ENCODE measurements at places on chromosomes 13 and 19. TPM values are rescaled to one million over a fixed set of nuclear protein-coding genes. Genes with fewer than 3 reads are reported as not detected.

GRCh38 chr13:113728571-113729054, 30.4 kb upstream of the TMEM255B start:
- peak; percentile 49 for DNase-seq

DNA sequence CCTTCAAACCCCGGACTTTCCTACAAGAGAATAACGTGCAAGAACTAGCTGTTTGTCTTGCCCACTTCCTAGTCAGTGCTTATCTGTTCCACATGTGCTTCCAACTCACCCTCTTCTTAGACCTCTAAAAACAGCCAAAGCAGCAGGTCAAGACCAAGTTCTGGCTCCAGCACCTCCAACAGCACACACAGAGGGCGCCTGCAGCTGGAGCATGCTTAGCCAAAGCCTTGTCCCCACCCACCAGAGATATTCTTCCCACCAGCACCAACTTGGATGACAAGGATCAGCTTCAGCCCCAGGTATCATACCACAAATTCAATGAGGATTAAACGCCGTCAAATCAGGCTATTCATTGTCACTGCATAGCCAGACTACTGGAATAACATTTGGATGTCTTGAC, 17.9 kb downstream of the RCBTB1 start:
- DNase-seq: no peak

Gene SGTA
- polyA plus RNA-seq: 30.6 TPM

Gene UBE2L5
- not detected for polyA plus RNA-seq

Gene EPSTI1
- 2.7 TPM for polyA plus RNA-seq

DNA sequence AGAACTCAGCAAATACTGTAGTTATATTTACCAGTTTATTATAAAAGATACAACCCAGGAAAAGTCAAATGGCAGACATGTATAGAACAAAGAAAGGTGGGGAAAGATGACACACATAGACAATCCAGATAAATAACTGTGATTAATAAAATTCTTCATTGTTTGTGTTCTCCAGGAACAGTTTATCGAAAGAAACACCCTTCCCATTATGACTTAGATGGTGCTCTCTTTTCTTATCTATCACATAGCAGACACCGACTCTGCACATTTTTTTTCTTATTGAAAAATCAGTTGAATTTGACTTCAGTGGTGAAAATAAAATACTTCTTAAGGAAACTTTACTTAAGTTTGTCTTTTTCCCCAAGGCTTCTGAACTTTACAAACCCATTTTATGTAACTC, 6.2 kb downstream of the ZNF708 start:
- no peak for DNase-seq

GRCh38 chr19:33187183-33187540, 7.0 kb upstream of the LRP3 start:
- peak; percentile 69 for DNase-seq

- DNase-seq: no peak
Observed at GRCh38 chr19:11384778-11385129, 640 bp upstream of the EPOR start.

Gene NLRP12
- polyA plus RNA-seq: 1.3 TPM

Gene PSG1
- not detected for polyA plus RNA-seq

DNA sequence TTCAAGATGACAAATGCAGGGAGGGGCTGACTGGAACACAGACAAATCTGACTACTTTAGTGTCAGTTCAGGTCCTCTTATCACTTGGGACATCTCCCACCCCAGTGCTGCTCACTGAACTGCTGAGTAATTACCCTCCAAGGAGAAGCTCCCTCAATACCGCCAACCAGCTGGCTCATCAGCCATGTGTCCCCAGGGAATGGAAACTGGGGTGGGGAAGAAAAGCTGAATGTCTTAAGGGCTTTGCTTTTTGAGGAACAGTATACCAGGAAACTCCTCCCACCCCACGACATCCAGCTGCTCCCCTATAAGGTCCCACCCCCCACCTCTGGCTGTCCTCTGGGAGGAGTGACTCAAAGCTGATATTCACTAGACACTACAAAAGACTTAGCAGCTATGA, 2.0 kb downstream of the ZNF823 start:
- DNase-seq: peak; percentile 76

- DNase-seq: no peak
Observed at GRCh38 chr13:46341112-46341711, 45.8 kb downstream of the RUBCNL start.

- no peak for DNase-seq
Observed at GRCh38 chr13:48892053-48892687, 83.5 kb upstream of the FNDC3A start.

Gene NECTIN2
- 49.5 TPM for polyA plus RNA-seq

DNA sequence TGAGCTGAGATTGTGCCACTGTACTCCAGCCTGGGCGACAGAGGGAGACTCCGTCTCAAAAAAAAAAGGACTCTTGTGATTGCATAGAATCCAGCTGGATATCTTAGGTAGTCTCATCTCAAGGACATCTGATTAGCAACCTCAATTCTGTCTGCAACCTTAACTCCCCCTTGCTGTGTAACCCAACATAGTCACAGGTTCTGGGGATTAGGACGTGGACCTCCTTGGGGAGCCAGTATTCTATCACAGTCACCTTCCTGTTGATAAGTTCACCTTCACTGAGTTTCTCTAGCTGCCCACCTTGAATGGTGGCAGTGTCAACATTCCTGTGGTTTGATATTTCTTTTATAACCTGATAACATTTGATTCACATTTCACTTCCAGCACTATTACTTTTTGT, 27.2 kb downstream of the GPR18 start:
- DNase-seq: no peak

DNA sequence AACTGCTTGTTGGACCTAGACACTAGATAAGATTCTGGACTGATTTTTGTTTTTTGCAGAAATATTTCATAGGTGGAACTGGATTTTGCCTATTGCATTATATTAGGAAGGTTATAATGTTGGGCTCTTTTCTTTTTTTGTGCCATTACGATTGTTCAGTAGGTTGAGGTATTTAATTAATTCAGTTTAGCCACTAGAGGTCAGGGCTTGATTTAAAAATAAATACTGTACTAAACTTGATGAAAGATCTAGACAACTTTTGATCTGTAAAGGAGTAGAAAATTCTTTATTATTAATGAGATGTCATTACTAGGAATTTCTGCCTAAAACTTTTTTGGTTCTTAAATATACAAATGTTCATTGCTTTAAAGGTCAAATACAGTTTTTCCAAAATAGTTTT, 15.2 kb upstream of the SUPT20H start:
- no peak for DNase-seq

GRCh38 chr19:4972509-4973230, 3.8 kb downstream of the KDM4B start:
- DNase-seq: no peak

- DNase-seq: no peak
Observed at GRCh38 chr19:15919243-15919642, 15.1 kb downstream of the CYP4F11 start.

GRCh38 chr13:28761586-28761985, 42.8 kb upstream of the SLC46A3 start:
- DNase-seq: no peak

Gene ZNF549
- 1.1 TPM for polyA plus RNA-seq

Gene PGLYRP1
- 1.9 TPM for polyA plus RNA-seq

DNA sequence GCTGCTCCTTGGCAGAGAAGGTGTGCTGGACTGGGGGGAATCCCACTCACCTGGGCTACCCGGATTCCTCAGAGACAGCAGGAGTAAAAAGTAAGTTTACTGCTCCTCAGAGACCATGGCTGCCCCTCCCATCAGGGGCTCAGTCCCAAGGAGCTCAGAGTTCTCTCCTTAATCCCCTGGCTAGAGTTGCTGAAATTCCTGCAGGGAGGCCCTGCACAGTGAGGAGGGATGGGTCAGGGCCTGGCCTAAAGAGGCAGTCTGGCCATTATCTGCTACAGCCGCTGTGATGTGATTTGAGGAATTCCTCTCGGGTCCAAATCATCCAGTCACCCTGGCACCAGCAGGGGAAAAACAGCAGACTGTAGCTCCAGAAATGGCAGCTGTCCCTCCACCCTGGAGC, 502.5 kb downstream of the PCDH17 start:
- DNase-seq: no peak

DNA sequence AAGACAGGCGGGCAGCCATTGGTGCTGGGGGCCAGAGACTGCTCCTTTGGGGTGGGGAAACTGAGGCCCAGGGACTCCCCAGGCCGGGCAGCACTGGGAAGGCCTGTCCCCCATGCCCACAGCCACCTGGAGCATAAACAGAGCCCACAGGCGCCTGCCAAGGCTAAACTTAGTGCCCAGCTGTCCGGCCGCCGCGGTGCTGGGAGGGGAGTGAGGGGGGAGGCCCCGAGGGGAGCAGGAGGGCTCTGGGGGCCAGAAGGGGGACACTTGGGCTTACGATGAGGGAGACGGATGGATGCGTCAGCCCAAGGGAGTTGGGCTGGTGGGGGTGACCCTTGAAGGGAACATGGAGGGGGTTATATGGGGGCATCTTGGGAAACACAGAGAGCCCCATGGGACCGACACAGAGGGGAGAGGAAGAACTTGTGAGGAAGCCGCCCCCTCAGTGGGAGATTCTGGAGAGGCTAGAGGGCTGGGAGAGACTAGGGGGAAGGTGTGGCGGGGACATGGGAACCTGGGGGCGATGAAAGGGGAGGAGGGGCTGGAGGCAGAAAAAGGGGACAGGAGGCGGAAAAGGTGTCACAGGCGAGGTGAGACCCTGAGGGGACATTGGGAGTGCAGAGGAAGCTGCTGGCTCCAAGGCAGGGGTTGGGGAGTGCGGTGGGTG, 2.2 kb downstream of the CERS1 start:
- no peak for DNase-seq

- DNase-seq: no peak
Observed at GRCh38 chr13:72823081-72823480, 41.1 kb downstream of the PIBF1 start.

DNA sequence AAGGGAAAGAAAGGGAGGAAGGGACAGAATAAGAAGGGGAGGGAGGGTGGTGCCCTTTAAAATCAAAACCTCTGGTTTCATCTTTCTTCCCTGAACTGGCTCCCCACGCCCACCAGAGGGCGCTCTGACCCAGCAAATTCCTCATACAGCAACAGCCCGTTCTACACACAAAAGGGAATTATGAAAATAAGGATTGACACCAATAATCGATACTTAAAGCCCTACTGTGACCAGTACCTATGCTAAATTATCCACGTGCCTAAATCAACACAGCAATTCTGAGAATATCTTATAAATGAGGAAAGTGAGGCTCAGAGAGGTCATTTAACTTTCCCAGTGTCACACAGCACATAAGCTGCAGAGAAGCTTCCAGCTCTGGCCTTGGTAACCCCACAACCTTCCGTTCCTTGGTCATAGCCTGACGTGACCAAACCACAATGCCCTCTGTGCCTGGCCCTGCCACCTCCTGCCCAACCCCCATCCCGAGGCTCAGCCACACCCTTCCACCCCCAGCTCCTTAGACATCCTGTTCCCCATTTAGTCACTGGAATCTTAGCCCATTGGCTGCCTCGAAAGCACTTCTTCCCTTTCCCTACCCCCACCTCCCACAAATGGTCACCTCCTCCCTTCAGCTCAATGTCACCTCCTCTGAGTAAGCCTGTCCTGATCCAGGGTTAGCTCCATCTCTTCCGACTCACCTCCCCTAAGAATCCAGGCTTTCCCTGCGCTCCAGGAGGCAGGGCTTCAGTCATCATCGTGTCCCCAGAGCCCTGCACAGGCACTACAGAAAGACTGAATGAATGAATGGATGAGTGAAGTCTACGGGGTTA, 34.2 kb upstream of the PNMA8B start:
- peak; percentile 89 for DNase-seq

- DNase-seq: no peak
Observed at GRCh38 chr13:100722517-100722916, 47.9 kb upstream of the TMTC4 start.

DNA sequence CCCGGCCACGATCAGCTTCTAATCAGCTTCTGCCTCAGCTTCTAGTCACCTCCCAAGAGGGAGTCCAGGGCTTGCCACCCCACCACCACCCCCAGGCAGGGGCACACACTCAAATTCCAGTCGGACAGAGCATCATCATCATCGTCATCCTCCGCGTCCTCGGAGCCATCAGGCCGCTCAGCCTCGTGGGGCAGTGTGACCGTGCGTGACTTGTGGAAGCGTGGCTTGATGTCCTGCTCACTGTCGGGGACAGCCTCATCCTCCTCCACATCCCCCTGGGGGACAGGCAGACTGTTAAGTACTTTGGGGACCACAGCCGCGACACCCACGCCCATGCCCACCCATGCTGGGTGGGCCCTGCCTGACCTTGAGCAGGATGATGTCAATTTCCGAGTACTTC, 12.5 kb downstream of the TNPO2 start:
- no peak for DNase-seq
